ENCODE measurements at places on chromosomes 11 and 22. TPM values are rescaled to one million over a fixed set of nuclear protein-coding genes. Genes with fewer than 3 reads are reported as not detected.

The TRIM66 gene
- total RNA-seq = 21.1 TPM

The GRAP2 gene
- total RNA-seq = not detected

The YPEL1 gene
- 1.3 TPM for total RNA-seq

The ARAP1 gene
- total RNA-seq = 102 TPM

The FAM83F gene
- total RNA-seq = 17.1 TPM

The API5 gene
- total RNA-seq = 129 TPM

The RANGAP1 gene
- 112 TPM for total RNA-seq

The EIF4G2 gene
- total RNA-seq = 1,287 TPM

The C22orf42 gene
- total RNA-seq = not detected

The EXPH5 gene
- 18.1 TPM for total RNA-seq

The GTPBP1 gene
- 47.2 TPM for total RNA-seq

The GLYAT gene
- total RNA-seq = not detected

The PATE2 gene
- not detected for total RNA-seq

The TREH gene
- not detected for total RNA-seq

The WDR74 gene
- total RNA-seq = 112 TPM

The APOL4 gene
- not detected for total RNA-seq

The TMEM191C gene
- 7.5 TPM for total RNA-seq

The NCAM1 gene
- 1.1 TPM for total RNA-seq

The SEPTIN3 gene
- total RNA-seq = 2.2 TPM

The OR8G5 gene
- not detected for total RNA-seq

The GDPD4 gene
- not detected for total RNA-seq

The SCUBE2 gene
- 3.1 TPM for total RNA-seq

The PSMC3 gene
- total RNA-seq = 191 TPM

The PAMR1 gene
- total RNA-seq = 17.9 TPM

The MGAT3 gene
- 15.5 TPM for total RNA-seq

The KRTAP5-2 gene
- total RNA-seq = not detected

The SOX10 gene
- total RNA-seq = not detected

The CD6 gene
- 0.23 TPM for total RNA-seq

The SCYL1 gene
- total RNA-seq = 124 TPM

The ARHGAP8 gene
- 90.5 TPM for total RNA-seq

The RASD2 gene
- 0.09 TPM for total RNA-seq

The TEX12 gene
- not detected for total RNA-seq

The RFPL2 gene
- not detected for total RNA-seq

The CENPM gene
- total RNA-seq = 44.1 TPM

The OR5P2 gene
- not detected for total RNA-seq

The FGF3 gene
- not detected for total RNA-seq

The SLC25A17 gene
- 23.1 TPM for total RNA-seq

The RAC2 gene
- total RNA-seq = 0.25 TPM

The HEPN1 gene
- not detected for total RNA-seq

The XKR3 gene
- not detected for total RNA-seq

The ARHGAP20 gene
- total RNA-seq = not detected

The DUSP8 gene
- total RNA-seq = 7.7 TPM

The MAJIN gene
- not detected for total RNA-seq

The ZNF214 gene
- 0.70 TPM for total RNA-seq

Measured in Caco-2 (cell line).